Midbrain (tissue), 1 donor: ENCODE measurements at places on chromosomes 1 and 21.

DNA sequence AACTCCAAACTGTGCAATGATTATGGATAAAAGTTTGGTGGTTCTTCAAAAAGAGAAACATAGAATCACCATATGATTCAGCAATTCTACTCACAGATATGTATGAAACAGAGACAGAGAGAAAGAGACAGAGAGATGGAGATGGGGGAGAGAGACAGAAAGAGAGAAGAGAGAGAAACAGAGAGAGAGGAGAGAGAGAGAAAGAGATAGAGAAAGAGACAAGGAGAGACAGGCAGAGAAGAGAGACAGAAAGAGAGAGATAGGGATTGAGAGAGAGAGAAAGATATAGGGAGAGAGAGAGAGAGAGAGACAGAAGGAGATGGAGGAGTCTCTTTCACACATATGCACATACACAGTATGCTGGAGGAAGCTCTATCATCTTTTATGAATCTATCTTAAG is 87.8 kb downstream of the DISC1 start:
- no peak for DNase-seq

GRCh38 chr1:28322194-28322593 is 6.6 kb upstream of the MED18 start:
- DNase-seq: no peak

- DNase-seq: peak; percentile 92
Measured at GRCh38 chr1:33367485-33368405, 46.8 kb upstream of the A3GALT2 start.

GRCh38 chr1:201702936-201703335 is 126.0 kb upstream of the IPO9 start:
- no peak for DNase-seq

DNA sequence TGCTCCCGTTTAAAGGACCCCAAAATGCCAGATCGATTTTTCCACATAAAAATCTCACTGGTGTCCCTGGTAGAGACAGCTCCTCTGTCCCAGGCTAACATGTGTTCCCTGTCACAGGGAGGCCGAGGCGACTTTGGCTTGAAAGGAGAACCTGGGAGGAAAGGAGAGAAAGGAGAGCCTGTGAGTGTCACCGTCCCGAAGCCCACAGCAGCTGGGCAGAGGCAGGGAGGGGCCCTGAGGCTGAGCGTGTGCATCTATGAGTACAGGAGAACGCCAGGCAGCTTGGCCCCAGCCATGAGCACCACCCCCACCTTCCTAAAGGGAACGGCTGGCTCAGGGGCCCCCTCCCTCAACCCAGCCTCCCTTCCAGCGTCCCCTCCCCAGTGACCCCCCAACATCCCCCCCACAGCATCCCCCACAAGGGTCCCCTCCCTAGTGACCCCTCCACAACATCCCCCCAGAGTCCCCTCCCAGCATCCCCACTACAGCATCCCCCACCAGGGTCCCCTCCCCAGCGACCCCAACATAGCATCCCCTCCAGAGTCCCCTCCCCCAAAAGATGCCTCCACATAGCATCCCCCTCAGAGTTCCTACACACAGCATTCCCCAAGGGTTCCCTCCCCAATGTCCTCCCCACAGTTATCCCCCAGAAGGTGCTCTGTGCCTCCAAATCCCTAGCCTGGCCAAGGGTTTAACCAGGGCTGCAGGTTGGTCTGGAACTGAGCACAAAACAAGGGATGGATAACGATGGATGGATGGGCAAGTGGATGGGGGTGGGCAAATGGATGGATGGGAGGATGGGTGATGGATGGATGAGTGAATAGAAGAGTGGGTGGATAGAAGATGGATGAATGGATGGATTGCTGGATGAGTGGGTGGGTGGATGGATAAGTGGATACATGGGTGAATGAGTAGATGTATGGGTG is 25.1 kb downstream of the COL6A2 start:
- DNase-seq: no peak

DNA sequence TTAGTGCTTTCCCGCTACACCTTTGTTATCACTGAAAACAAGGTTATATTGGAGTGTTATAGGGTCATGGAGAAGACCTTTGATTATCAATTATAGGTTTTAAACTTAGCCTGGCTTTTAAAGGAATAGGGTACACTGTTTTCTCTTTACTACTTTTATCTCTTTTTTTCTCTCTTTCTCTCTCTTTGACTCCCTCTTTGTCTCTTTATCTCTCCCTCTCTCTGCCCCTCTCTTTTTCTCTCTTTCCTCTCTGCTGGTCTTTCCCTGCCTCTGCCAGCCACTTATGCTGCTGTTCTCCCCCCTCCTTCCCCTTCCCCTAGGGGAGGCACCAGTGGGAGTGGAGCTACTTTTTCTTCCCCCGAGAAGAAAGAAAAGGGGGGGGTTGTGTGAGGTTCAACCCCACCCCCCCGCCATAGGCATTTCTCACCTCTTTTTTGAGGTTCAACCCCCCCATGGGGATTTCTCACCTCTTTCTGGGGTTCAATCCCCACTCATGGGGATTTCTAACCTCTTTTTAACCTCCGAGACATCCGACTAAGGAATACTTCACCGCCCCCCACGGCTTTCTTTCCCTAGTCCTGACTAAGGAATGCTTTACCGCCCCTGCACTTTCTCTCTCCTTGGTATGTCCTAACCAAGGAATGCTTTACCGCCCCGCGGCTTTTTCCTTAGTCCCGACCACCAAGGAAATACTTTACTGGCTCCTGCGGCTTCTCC is 17.2 kb upstream of the ZBTB8B start:
- DNase-seq: no peak
